ENCODE measurements at places on chromosomes 7 and 10. TPM values are rescaled to one million over a fixed set of nuclear protein-coding genes. Genes with fewer than 3 reads are reported as not detected.

- peak; percentile 90 for DNase-seq
Measured at GRCh38 chr10:70296406-70296899, 12.6 kb upstream of the NPFFR1 start.

Gene LRMDA
- 1.6 TPM for total RNA-seq

DNA sequence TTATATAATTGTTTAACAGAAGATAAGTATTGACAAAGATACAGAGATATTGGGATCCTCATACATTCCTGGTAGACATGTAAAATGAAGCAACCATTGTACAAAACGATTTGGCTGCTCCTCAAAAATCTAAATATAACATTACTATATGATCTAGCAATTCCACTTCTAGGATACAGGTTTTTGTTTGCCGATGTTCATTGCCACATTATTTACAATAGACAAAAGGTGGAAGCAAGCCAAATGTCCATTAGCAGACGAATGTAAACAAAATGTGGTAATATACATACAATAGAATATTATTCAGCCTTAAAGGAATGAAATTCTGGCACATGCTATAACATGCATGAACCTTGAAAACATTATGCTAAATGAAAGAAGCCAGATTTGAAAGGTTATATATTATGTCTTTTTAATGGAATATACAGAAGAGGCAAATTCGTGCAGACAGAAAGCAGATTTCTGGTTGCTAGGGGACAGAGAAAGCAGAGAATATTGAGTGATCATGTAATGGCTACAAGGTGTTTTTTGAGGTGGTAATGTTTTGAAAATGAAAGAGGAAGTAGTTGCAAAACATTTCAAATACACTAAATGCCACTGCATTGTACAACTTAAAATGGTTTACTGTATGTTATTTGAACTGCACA lies 44.9 kb downstream of the POLR1F start:
- no peak for DNase-seq

Gene CRHR2
- total RNA-seq = not detected

Gene FAM180A
- total RNA-seq = not detected

- DNase-seq = peak; percentile 55
Measured at GRCh38 chr7:149468208-149468607, 7.3 kb upstream of the ZNF777 start.

DNA sequence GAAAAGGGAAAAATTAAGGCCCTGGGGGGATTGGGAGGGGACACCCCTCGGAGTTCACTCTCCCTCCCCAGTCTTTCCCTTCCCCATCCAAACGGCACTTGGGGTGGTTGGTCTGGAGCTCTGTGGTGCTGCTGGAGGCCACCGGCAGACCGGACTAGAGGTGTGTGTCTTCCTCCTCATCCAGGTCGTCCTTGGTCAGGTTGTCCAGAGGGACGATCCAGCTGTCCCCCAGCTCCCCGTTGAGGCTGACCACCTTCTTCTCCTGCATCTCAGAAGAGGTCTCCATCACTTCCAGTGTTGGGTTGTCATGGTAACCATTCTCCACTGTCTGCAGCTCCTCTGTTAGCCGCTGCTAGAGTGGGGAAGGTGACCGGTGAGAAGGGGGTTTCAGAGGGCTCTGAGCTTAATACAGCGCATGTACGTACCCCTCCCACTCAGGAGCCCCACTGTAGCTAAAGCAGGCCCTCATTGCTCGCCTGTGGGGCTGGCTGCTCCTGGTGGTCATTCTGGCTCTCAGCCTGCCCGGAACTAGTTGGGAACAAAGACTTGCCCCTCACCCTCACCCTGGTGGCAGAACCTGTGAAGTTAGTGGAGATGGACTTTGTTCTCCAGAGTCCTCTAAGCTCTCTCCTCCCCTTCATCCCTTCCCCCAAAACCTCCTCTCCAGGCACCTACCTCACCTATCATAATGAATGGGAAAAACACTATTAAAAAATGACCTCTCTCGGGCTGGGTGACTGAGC lies 52.1 kb downstream of the PODXL start:
- DNase-seq = no peak

GRCh38 chr7:79893991-79894390 lies 240.6 kb upstream of the GNAI1 start:
- DNase-seq = no peak

DNA sequence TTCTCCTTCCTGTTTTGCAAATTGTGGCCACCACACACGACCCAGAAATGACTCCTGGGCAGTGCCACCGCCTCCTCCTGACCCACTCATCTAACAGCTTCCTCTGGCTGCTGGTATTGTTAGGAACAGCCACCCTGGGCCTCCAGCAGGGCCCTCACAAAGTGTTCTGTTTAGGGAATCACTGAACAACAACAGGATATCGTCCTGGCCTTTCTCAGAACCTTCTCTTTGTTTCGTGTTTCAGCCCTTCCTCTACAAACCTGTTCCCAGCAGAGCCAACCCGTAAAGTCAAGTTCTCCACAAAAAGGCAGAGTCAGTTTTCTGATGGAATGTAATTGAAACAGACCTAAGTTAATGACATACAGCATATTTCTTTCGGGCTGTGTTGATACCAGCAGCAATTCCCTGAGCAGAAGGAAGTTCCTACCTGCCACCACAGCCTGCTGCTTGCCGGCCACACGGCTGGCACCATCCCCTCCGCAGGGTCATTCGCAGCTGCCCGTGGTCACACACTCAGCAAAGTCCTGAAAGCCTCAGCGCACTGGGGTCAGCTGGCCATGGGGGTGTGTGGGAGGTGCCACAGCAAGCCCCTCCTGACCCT lies 91.7 kb upstream of the PITRM1 start:
- DNase-seq = no peak

Gene DHTKD1
- 6.8 TPM for total RNA-seq

GRCh38 chr7:152162287-152162686 lies 136.8 kb downstream of the GALNT11 start:
- DNase-seq = no peak

DNA sequence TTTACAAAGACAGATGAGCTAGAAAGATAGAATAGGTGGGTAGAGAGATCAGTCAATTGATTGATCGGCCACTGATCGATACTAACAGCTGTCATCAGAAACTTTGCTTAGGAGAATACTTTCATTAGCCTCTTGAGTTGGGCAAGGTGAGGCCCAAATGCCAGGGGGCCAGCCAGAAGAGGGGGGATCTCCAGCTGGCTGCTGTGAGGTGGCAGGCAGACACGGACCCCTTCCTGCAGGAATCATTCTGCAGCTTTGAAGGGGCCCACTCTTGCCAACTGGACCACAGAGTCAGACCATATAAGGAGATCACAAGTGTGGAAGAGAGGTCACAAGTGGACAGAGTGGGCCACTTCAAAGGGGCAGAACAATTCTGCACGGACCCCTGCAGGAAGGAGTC lies 62.9 kb upstream of the DOCK1 start:
- DNase-seq = no peak

DNA sequence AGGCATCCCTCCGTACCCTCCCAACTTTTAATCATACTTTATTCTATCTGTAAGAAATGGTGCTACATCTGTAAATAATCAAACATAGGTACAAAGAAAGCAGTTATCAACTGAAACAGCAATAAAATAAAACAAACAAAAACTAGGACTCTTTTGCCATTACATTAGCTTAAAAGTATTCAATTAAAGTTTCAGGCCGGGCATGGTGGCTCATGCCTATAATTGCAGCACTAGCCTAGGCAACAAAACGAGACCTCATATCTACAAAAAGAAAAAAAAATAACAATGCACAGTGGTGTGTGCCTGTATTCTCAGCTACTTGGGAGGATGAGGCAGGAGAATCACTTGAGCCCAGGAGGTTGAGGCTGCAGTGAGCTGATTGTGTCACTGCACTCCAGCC lies 161.9 kb downstream of the SGMS1 start:
- DNase-seq = no peak

Gene AP1S1
- 364 TPM for total RNA-seq

Gene ELFN1
- 1.1 TPM for total RNA-seq

GRCh38 chr7:148395352-148395811 lies 195.2 kb upstream of the C7orf33 start:
- DNase-seq = peak; percentile 62

GRCh38 chr10:59283456-59284091 lies 78.8 kb downstream of the FAM13C start:
- DNase-seq = no peak

Gene ATP5F1C
- 338 TPM for total RNA-seq
